ENCODE measurements at places on chromosomes 3 and 15.

DNA sequence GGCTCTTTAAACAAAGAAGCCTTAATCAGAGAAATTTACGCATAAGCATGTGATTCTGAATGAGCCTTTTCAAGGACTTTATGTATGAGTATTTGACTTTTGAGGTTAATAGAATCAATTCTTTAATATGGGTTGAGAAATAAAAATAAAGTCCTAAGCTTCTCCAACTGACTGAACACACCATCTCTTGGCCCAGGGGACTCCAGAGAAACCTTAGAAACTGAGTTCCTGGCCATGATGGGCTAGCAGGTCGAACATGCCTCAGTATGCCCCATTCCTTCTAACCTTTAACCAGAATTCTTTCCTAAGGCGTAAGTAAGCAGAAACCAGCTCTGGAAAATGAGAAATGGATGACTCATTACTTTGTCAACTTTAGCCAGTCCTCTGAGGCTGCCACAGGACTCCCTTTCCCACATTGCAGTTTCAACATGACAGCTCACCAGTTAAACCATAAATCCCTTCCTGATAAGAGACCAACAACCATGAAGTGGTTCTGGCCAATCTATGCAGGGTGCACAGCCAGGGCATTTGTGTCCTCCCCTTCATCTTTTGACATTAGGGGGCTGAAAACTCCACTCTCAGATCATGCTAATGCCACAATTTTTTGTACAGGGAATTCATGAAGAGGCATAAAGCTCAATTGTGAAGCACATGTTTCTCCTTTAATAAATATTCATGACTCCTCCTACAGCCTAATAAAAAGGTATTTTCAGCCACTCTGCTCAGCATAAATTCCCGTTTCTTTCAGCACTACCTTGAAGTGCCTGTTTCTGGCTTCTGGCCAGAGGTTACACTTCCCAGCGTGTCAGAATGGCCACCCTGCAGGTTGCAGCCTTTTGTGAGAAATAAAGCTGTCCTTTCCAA is 33.3 kb downstream of the TM4SF18 start:
- no peak for DNase-seq

- no peak for DNase-seq
Measured at GRCh38 chr15:62439543-62440016, 274.5 kb upstream of the C2CD4B start.

DNA sequence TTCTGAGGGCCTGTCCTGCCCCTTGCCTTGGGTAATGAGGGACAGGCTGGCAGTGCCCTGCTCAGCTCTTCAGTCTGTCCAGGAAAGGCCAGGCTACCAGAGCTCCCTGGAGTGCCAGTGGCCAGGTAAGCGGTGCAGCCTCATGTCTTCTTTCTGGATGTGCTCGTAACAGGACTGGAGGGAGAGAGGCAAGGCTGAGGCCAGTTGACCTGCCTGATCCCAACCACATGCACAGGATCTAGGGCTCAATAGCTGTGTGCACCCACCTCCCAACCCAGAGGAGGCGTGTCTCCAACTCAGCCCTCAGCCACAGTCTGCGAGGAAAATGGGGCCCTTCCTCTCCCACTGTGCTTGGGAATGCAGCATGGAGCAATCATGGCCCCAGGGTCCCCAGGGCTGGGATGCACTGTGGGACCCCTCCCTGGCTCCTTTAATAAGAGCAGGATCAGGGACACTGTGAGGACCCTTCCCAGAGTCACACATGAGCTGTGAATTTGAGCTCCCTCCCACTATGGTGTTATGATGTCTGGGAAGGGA is 22.5 kb downstream of the ALS2CL start:
- no peak for DNase-seq

DNA sequence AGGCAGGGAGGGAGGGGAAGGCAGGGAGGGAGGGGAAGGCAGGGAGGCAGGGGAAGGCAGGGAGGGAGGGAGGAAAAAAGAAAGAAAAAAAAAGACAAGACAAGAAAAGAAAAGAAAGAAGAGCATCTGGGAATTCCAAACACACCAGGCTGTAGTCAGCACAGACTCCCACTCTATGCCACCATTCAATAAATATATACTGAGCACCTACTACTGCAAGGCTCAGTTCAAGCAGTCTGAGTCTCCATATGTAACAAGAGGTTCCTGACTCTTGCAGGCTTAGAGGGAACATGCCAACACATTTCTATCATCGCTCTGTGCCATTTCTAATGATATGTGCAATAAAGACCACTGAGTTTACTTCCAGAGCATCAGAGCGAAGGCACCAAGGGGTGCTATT is 47.7 kb downstream of the ANXA2 start:
- no peak for DNase-seq
